ENCODE measurements at places on chromosomes 1 and 21.
A peak's percentile ranks its signal among the peaks of the same experiment; 100 is the strongest.

- DNase-seq: peak; percentile 94
These were observed 46.9 kb downstream of the DOP1B start for GRCh38 chr21:36203603-36203889.

DNA sequence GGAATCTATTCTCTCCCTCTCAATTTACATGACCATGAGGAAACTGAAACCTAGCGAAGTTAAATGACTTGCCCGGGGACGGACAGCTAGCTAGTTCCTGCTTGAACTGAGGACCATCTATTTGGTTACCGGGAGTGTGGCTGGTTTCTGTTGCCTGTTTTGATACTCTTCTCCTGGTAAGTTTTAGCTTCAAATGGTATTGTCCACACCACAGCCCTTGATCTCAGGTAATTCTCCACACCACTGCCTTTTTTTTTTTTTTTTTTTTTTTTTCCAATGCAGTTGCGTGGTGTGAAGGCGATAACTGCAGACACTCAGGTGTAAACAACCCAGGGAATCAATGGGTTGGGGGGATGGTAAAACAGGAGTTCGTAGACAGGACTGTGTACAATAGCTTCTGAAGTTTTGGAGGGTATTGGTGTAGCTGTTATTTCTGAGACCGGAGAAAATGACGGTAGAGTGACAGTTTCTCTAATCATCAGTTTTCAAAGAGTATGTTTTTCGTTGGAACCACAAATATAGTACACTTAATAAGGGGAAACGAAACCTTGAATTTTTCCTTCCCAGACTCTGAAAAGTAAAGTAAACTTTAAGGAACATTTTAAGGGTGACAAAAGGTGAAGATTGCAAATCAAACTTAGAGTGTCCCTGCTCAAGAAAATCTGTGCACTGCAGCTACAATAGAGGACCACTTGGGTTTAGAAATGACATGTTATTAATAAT lies 125.3 kb upstream of the CACYBP start:
- no peak for DNase-seq

DNA sequence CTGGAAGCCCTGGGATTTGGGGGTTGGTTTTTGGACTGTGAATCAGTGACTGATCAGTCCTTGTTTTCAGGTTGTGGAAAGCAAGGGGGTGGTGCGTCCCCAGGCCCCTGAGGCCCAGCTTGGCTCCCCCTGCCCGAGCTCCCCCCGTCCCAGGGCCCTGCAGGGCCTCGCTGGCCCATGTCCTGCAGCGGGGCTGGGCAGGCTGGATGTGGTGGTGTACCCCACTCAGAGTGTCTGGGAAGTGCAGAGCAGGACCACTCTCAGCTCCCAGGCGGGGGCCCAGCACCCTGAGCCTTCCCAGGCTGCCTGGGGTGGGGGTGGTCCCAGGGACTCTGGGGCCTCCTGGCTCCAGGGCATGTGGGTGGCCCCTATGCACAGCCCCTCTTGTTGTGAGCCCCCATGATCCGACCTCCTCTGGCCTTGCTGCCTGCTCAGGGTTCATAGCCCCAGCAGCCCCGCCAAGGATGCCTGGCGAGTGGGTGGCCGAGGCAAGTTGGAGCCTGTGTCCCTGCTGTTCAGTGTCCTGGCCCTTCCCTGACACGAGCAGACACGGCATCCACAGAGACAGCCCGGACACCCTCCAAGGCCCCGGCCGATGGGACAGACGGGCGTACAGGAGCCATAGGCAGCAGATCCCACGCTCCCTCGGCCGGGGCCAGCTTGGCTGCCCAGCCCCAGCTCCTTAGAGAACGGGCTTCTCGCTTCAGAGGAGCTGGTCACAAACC lies 37.9 kb downstream of the SLX9 start:
- no peak for DNase-seq

GRCh38 chr1:174219606-174220370 lies 60.5 kb downstream of the RABGAP1L start:
- DNase-seq: no peak

- peak; percentile 61 for DNase-seq
These were observed 522 bp downstream of the TMEM59 start for GRCh38 chr1:54052431-54052933.

DNA sequence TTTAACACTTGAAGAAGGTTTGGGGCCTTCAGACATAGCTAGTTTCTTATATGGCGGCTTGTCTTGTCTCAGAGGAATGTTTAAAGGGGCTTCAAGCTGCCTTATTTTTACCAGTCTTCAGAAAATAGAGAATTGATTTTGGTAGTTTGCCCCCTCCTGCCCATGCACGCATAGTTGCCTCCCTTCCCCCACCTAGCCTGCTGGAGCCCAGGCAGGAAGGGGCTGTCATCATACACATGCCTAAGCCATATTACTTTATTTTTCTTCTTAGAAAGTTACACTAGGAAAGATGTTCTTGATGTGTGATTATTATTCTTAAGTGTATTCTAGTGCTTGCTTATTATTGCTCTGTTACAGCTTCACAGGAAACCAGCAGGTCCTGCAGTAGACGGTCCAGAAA lies 18.3 kb downstream of the PBX1 start:
- DNase-seq: no peak

- no peak for DNase-seq
These were observed 231.8 kb upstream of the IRF2BP2 start for GRCh38 chr1:234841710-234842231.

All from AG08395 (cell line).